Stimulated activated CD4-positive, alpha-beta T cell treated with anti-CD3 and anti-CD28 coated beads, Interleukin-2, amount 100 ng/mL, for 48 hours (primary cell): ENCODE measurements at places on chromosomes 6 and 20.

DNA sequence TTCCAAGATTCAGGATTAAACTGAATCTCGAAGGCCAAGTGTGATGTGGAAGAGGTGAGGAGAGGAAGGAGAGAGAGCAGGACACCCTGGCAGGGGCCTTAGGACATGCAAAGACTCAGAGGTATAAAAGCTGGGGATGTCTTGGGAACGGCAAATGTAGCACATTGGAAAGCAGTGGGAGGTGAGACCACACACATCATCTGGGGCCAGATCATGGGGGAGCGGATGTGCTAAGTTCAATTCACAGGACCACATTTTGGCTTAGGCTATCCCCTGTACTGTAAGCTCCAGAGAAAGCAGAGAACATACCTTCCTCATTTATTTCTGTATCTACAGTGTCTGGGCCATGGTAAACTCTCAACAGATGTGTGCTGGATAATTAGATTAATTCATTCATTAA, 59.5 kb upstream of the MBOAT1 start:
- DNase-seq, result no peak

DNA sequence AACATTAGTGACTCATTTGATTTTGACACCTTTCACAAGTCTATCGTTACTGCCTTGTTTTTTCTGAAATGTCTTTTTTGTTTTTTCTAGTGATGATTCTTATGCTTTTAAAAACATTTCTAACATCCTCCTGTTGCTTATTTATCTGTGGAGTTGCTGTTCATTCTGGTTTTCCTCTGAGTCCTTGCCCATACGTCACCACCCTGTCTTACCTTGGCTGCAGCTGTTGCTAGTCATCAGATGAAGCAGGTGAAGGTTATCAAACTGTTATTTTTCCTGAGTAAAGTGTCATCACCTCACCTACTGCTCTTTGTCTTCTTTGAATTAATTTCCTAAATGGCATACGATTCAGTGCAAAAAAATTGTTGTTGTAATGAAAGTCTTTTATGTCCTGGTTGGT, 376.6 kb downstream of the GRIK2 start:
- DNase-seq, result no peak

GRCh38 chr6:18242062-18242851, 22.1 kb downstream of the DEK start:
- DNase-seq, result no peak

GRCh38 chr6:116667623-116668022, 943 bp downstream of the ZUP1 start:
- DNase-seq, result no peak

- DNase-seq, result no peak
These were observed 556.6 kb downstream of the DOK5 start for GRCh38 chr20:55031971-55032370.

GRCh38 chr6:96683819-96684528, 121.0 kb downstream of the FHL5 start:
- no peak for DNase-seq

GRCh38 chr6:52603000-52603795, 26.3 kb upstream of the TRAM2 start:
- no peak for DNase-seq

DNA sequence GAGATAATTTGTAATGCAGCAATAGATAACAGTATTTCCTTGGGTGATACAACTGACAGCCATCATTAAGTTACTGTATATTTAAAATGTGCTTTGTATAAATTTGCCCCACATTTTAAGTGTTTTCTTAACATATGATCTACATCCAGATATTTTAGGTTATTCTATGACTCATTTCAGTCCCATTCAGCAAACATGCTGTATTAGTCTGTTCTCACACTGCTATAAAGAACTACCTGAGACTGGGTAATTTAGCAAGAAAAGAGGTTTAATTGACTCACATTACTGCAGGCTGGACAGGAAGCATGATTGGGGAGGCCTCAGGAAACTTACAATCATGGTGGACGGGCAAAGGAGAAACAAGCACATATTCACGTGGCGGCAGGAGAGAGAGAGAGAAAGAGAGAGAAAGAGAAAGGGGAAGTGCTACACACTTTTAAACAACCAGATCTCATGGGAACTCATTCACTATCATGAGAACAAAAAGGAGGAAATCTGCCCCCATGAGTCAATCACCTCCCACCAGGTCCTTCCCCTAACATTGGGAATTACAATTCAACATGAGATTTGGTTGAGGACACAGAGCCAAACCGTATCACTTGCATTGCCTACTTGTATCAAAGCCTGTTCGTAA, 9.6 kb upstream of the CHD6 start:
- DNase-seq, result no peak

GRCh38 chr20:62978561-62978943, 26.0 kb downstream of the SLC17A9 start:
- no peak for DNase-seq

GRCh38 chr20:63498960-63499337, at the start of gene EEF1A2:
Gene EEF1A2 (minus strand): TSS chr20:63499083. CDS start chr20:63497763, 1,320 bp downstream.
- DNase-seq, result no peak

- DNase-seq, result no peak
These were observed 379 bp downstream of the CABLES2 start for GRCh38 chr20:62406635-62407176.

DNA sequence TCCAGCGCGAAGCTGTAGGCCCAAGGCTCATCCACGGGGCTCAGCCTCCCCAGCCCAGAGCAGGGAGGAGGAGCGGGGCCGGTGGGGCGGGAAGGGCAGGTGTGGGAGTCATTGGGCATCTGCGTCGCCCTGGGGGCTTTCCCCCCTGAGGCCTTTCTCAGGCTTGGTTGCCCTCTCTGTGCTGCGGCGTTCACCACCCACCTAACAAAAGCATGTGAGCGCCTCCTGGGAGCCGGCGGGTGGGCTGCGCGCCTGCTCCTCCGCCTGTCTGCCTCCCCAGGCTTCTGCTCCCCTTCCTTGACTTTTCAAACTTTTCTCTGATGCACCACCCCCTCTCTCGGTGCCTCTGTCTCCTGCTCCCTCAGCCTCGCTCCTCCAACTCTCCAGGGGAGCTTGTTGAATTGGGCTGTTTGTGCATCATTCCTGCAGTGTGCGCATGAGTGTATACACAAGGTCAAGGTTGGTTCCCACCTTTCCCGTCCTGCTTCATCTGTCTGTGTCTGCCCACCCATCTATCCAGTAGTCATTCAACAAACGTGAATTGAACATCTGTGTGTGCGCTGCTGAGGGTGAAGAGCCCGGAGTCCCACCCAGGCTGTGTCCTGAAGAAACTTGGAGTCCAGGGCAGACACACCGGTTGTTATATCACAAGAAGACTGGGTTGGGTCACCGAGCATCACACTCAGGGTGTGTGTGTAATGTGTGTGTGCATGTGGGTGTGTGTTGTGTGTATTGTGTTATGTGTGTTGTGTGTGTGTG, 82.4 kb upstream of the NNAT start:
- no peak for DNase-seq

DNA sequence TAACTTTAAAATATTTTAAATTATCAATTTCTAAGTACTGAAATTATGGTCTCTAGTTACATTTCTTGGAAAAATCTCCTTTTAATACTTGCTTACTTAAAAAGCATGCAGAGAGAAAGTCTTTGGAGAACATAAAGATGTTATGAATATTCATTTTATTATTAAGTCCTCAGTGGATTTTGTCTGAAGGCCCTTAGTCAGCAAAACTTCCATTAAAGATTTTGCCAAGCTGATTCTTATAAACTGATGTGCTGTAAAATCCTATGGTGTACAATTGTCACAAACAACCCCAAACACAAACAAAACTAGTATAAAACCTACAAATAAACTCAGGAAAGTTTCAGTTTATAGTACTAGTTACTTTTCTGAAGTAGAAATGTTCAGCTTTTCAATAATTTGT, 372.7 kb downstream of the MEI4 start:
- no peak for DNase-seq

- DNase-seq, result no peak
These were observed 17.2 kb downstream of the ABT1 start for GRCh38 chr6:26613689-26614683.

GRCh38 chr6:129398764-129399163, 311.2 kb downstream of the ARHGAP18 start:
- no peak for DNase-seq

DNA sequence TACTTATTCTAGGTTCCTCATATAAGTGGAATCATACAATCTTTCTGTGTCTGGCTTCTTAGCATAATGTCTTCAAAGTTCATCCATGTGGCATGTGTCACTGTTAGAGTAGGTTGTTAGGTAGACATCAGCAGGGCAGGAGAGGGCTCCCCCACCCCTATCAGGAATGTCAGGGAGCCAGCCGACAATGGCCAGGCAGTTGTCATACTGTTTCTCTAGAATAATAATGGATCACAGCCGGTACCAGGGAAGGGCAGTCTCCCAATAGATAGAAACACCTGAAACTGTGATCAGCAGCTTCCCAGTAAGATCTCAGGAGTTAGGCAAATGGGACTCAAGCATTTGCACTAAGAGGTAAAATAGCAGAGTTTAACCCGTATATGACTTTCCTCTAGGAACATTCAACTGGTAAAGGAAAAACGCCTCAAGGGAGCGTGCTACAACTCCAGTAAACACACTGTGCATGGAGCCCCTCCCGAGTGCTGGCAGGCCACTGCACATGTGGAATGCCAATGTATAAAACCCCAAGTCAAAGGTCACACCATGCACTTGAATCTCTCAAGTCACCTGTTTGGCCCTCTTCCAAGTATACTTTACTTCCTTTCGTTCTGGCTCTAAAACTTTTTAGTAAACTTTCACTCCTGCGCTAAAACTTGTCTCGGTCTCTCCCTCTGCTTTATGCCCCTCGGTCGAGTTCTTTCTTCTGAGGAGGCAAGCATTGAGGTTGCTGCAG, 29.8 kb upstream of the SIRT5 start:
- no peak for DNase-seq

- DNase-seq, result no peak
These were observed 102.9 kb downstream of the CDH4 start for GRCh38 chr20:61354901-61355495.

GRCh38 chr6:33610067-33610466, 11.1 kb upstream of the ITPR3 start:
- no peak for DNase-seq

- no peak for DNase-seq
These were observed 37.7 kb downstream of the PPP1R14C start for GRCh38 chr6:150180517-150180916.

DNA sequence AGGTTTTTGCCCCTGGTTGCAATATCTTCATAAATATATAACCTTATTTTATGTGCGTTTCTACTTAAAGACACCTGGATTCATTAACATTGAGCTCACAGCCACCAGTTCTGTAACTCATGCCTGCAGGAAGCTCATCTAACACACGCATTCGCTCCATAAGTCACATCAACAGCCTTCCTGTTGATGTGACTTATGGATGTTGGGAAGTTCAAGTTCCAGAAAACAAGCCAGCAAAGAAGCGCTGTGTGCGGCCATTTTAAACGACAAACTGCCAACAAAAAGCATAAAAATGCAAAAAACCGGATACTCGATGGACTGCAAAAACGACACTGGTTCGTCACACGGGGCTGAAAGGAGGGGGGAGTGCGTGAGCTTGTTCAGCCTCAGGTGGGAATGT, 77.9 kb upstream of the NFATC2 start:
- no peak for DNase-seq

- no peak for DNase-seq
These were observed 72.3 kb upstream of the SYNCRIP start for GRCh38 chr6:85714893-85715530.
